CD8-positive, alpha-beta T cell (primary cell): ENCODE measurements at places on chromosomes 1 and 21. TPM values are rescaled to one million over a fixed set of nuclear protein-coding genes. Genes with fewer than 3 reads are reported as not detected.
A peak's percentile ranks its signal among the peaks of the same experiment; 100 is the strongest.

DNA sequence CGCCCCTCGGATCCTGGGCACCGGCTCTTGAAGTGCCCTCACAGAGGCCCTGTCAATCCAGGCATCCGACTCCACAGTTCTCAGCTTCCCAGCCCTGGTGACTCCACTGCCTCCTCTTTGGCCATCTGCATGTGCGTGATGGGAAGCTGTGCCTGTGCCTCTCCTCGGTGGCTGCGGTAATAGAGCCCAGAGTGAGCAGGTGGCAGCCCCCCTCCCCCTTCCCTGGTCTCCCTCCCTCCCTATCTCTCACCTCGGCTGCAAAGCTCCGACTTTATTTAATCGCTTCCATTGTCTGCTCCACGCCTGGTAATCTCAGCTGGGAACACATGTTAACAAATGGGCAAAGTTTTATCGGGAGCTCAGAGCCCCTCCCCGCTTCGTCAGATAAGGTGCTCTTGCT is 91.9 kb downstream of the IGSF21 start:
- DNase-seq, result no peak

DNA sequence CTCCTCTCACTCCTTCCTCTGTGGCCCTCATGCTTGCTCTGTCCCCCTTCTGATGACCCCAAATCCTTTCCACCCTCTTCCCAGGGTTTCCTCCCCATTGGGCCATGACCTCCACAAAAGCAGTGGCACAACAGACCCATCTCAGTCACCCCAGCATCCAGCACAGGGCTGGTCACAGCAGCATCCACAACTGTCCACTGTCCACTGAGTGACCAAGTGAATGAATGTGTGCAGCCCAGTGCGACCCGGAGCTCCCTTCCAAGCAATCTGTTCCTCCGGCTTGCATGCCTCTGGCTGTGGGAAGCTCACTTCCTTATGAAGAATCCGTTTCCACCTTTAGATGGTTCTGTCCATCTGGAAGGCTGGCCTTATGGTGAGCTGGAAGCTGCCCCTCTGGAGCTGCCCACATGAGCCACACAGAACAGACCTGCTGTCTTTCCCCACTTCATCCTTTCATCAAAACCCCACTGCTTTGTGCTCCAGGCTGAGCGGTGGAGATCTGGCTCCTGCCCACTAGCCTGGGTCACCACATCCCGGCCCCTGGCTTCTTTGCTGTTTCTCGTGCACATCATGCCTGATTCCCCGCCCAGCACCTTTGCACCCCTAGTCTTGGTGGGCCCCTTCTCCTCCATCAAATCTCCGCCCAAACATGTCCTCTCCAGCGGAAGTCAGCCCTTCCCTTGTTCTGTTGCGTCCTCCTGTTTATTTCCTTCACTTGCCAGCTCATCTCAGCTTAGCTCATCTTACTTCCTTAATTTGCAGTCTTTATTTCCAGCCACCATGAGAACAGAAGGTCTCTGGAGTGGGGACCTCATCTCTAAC is 56.4 kb downstream of the EDN2 start:
- no peak for DNase-seq

DNA sequence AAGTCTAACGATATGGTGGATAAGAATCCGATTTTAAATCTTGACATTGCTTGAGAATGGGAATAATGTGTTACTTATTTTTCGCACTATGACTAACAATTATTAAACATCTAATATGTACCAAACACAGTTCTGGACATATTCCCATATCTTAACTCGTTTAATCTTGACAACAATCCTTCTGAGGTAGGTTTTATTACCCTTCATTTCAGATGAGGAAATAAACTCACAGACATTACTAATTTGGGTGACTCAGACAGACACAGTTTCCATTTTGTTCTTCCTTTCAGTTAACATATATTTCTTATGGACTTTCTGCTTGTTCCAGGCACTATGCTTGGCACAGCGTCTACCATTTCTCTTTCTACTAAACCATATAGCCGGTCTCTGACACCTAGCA is 244.8 kb downstream of the SMYD3 start:
- DNase-seq, result no peak

The SLC9A1 gene
- total RNA-seq, result 17.9 TPM

DNA sequence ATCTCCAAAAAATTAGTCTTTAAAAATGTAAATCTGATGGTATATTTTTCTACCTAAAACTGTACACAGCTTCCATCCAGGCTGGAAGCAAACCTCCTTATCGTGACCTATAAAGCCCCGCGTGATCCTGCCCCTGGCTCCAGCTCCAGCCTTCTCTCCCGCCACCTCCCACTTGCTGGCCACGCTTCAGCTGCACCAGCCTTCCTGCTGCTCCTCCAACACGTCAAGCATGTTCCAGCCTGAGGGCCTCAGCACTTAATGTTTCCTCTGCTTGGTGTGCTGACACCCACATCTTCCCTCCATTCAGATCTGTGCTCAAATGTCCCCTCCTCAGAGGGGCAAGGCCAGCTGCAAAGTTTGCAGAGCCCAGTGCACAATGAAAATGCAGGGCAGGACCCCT is 123.5 kb upstream of the MAGI3 start:
- DNase-seq, result no peak

DNA sequence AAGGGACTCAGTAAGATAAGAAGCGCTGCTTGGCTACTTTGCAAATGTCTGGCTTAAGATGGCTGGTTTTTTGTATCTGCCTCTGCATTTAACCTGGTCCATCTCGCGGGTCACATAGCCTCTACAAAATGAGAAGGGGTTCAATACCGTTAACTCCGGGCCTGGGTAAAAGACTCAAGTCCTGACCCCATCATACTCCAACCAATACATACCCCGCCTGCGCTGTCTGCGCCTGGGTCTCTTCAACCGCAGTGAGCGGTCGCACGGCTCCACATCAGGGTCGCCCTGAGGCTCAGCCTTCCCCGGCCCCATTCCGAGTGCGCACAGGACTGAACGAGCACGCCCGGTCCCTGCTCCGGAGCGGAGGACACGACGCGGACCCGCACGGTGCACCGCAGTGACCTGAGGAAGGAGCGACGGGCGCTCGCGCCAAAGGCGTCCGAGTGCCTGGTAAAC is 558 bp upstream of the PGD start:
- DNase-seq, result no peak

- DNase-seq, result no peak
Observed at GRCh38 chr1:12426030-12426429, 192.0 kb downstream of the DHRS3 start.

DNA sequence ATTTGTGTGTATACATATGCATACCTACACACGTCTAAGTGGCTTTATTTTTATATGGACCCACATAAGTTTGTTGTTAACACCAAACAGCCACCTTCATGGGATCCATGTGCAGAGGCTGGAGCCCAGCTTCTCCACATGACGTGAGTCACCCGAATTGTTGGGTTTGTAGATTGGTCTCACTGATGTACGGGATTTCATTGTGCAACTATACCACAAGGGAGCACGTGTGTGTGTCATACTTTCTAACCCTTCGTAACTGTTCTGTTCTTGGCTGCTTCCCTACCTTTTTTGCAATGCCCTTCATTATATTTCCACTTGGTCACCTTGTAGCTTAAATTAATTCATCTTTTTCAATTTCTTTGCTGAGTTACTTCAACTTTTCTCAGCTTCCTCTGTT is 21.0 kb downstream of the SPRTN start:
- DNase-seq, result no peak

DNA sequence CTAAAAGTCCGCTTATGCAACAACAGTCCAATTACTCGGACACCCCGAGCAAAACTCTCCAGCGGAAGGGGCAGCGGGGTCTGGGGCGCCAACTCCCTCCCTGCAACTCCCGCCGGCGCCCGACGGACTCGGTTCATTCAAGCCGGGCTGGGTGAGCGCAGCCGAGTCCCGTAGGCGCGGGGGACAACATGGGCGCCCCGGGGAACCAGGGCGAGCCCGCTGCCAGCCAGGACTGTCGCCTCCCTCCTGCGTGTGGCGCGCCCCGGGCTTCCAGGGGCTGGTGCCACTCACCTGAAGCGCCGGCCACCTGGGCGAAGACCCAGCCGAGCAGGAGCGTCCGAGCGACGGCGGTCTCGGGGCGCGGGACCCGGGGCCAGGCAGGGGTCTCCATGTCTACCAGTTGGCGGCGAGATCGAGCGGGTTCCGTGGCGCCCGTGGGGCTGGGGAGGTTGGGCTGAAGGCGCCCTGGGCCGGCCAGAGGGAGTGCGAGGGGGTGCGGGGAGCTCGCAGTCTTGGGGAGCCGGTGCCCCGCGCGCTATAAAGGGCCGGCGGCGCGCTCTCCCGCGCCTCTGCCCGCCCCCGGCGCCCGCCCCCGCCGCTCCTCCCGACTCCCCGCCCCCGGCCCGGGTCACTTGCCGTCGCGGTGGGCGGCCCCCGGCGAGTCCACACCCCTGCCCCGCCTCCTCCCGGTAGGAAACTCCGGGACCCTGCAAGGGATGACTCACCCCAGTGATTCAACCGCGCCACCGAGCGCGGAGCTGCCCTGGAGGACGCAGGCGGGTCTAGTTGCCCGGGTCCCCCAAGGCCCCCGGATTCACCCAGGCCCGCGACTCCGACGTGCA is at the start of gene F3:
Gene F3 (minus strand): TSS at position 514 of the 842 bp plus-strand sequence. CDS start 123 bp downstream, at position 391.
- DNase-seq, result peak; percentile 39

DNA sequence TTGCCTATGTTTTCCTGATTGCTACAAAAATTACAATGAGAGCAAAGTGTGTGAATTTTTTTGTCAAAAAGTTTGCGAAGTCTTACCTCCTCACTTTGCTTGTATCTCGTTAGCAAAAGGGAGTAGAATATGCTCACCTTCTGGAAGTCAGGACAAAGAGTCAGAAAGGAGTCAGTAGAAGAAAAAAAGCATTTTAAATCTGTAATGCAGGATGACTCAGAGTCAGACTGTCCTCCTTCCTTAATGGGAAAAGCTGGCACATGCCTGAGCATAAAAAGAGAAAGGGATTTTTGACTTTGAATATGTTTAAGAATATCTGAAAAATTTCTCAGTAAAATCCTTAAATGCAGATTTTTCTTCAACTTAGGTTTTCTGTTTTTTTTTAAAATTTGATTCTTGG is 14.2 kb upstream of the VN1R5 start:
- DNase-seq, result no peak

- DNase-seq, result no peak
Observed at GRCh38 chr1:182237329-182237728, 154.3 kb downstream of the GLUL start.

The ADARB1 gene
- total RNA-seq, result 21.1 TPM

GRCh38 chr1:153534226-153534924 is 1.4 kb downstream of the S100A6 start:
- DNase-seq, result no peak
